ENCODE measurements at places on chromosomes 3 and 15.

- no peak for DNase-seq
Observed at GRCh38 chr15:61946778-61947177, 113.5 kb downstream of the VPS13C start.

GRCh38 chr3:12983319-12983718 is 89.9 kb downstream of the IQSEC1 start:
- no peak for DNase-seq

DNA sequence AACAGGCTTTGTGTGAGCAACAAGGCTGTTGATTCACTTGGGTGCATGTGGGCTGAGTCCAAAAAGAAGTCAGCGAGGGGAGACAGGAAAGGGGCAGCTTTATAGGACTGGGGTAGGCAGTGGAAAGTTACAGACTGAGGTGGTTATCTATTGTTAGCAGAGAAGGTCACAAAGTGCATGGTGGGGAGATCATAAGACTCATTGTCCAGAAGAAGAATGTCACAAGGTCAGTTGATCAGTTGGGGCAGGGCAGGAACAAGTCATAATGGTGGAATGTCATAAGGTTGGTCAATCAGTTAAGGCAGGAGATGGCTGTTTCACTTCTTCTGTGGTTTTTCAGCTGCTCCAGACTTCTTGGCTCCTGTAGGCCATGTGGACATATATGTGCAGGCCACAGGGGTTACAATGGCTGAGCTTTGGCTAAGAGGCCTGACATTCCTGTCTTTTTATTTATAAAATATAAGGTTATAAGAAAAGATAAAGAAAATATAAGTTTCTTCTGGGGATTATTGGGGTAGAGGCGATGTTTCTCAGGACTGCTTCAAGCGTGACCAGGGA is 69.5 kb upstream of the SNTN start:
- no peak for DNase-seq

- no peak for DNase-seq
Observed at GRCh38 chr3:79258479-79258878, 509.3 kb downstream of the ROBO1 start.

DNA sequence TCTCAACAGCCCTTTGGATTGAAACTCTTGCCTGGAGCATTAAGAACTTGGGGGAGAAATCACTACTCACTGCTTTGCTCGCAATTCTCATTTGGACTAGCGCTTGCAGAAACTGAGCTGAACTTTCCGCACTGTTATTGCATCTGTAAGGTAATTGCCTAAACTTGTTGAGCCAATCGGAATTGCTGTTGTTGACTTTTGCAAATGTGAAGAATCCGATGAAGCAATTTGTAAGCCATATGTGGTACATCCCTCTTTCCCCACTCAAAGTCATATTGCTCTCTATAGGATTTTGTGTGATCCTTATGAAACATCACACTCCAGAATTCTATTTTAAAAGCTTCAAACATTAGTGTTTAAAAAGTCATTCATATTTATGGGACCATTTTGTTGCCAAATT is 191.7 kb upstream of the GBE1 start:
- no peak for DNase-seq

Measured in prostate gland (tissue), 2 donors.